ENCODE measurements at places on chromosomes 6 and 20. TPM values are rescaled to one million over a fixed set of nuclear protein-coding genes. Genes with fewer than 3 reads are reported as not detected.

The SMAP1 gene
- 14.9 TPM for total RNA-seq

The ACSS2 gene
- 78.9 TPM for total RNA-seq

The CENPQ gene
- 9.7 TPM for total RNA-seq

The SOX18 gene
- total RNA-seq = 1.1 TPM

The SMLR1 gene
- total RNA-seq = not detected

The TSHZ2 gene
- total RNA-seq = not detected

The ELOVL4 gene
- total RNA-seq = 1.6 TPM

The XKR7 gene
- total RNA-seq = not detected

Measured in PC-3 (cell line).